ENCODE measurements at places on chromosomes 5 and 9.

DNA sequence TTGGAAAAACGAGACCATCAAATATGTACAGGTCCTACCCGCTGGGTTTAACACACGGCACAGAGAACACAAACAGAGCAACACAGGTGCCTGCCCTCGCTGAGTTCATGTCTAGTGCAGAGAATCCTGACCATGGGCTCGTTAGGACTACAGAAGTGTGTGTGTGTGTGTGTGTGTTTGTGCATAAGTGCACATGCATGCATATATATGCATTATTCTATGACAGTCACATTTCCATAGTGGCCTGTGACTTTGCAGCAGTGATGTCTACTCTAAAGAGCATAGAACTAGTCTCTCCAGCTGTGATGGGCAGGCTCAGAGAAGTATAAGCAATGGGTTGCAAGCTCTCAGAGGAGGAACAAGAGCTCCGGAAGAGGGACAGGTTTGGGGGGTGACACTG is 27.7 kb downstream of the ORM2 start:
- DNase-seq, result no peak

- DNase-seq, result no peak
Observed at GRCh38 chr5:62211405-62211804, 94.6 kb upstream of the KIF2A start.

- DNase-seq, result no peak
Observed at GRCh38 chr5:82719368-82719767, 357.8 kb downstream of the TMEM167A start.

- DNase-seq, result peak; percentile 68
Observed at GRCh38 chr5:170757182-170757601, 26.3 kb upstream of the GABRP start.

DNA sequence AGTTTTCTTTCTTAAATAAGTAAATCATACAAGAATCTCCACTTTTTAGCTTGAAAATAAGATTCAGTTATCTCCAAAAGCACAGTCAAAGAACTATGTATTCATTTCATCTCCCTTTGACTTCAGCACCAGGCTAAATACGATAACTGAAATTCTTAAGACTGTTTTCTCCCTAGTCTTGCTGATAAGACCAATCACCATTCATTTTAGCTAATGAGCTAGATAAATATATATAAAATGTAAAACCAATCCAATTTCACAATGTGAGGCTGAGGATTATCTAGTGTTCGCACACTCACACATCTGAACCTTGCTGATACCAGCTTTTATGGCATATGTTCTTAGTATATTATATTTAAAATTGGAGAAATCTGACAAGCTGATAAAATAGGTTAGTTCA is 17.3 kb upstream of the ZNF622 start:
- no peak for DNase-seq

- DNase-seq, result no peak
Observed at GRCh38 chr5:83253720-83254119, 176.4 kb downstream of the XRCC4 start.

DNA sequence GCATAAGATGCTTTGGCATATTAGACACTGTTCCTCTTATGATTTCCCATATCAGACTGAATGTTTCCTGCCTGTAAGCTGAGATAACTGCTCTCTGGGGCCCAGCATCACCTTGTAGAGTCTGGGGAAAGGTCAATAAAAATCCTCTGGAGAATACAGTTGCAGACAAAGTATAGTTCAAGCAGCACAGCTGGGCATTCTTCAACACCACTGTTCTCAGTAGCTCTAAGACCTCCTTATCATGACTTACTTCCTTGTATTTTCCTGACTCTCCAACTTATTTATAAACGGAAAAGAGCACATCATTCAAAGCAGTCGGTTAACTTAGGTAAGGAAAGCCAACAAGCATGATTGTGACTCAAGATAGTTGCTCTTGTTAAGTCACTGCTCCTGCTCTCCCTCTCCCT is 208.7 kb upstream of the RASEF start:
- DNase-seq, result no peak

DNA sequence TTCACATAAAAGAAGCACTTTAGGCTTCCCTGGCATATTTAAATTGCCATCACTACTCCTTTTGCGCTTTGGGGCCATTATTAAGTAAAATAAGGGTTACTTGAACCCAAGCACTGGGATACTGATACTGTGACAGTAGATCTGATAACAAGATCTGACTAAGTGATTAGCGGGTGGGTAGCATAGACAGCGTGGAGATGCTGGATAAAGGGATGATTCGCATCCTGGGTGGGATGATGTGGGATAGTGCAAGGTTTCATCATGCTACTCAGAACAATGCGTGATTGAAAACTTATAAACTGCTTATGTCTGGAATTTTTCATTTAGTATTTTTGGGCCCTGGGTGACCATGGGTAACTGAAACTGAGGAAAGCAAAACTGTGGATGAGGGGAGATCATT is 75.1 kb downstream of the PTTG1 start:
- no peak for DNase-seq

DNA sequence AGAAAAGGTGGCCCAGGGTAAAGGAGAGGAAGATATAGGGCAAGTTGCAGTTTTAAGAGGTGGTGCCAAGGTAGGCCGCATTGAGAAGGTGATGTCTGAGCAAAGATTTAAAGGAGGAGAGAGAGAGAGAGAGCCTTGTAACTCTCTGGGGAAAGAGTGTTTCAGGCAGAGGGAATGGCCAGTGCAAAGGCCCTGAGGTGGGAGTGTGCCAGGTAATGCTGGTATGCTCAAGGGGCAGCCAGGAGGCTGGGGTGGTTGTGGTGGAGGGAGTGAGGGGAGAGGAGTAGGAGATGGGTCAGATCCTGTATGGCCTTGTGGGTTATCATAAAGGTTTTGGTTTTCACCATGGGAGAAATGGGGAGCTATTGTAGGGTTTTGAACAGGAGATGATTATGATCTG is 9.9 kb downstream of the MCCC2 start:
- no peak for DNase-seq

DNA sequence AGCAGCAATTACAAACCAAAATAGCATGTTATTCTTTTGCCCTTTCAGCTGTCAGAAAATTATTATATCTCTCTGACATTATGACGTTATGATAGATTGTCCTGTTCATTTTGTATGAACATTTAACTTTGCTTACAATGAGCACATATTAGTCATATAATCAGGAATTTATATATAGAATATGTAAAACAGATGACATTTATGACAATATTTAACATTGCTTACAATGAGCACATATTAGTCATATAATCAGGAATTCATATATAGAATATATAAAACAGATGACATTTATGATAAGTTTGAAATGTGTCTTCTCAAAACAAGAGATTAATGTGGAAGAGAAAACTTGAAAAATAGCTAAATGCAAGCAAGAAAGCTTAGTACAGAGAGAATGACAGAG is 1180.2 kb downstream of the CDH12 start:
- no peak for DNase-seq

GRCh38 chr9:124375726-124376125 is 39.5 kb downstream of the PSMB7 start:
- no peak for DNase-seq

DNA sequence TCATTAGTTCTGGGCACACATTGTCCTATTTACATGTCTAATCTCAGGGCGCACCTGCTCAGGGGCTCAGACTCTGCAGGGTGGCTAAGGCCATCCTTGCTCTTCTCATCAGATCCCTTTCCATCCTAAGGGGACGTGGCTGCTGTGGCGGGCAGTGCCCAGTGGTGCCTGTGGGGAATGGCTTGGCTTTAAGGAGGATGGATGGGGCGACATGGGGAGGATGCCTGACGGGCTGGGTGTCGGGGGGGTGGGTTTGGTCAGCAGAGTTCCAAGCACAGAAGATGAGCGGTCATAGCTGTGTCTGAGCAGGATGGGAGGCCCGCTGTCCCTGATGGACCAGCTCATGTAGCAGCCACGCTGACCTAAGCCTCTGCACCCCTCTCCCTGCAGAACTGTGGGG is 40.9 kb upstream of the SUSD3 start:
- no peak for DNase-seq

- DNase-seq, result no peak
Observed at GRCh38 chr9:6219981-6220380, 4.4 kb downstream of the IL33 start.

DNA sequence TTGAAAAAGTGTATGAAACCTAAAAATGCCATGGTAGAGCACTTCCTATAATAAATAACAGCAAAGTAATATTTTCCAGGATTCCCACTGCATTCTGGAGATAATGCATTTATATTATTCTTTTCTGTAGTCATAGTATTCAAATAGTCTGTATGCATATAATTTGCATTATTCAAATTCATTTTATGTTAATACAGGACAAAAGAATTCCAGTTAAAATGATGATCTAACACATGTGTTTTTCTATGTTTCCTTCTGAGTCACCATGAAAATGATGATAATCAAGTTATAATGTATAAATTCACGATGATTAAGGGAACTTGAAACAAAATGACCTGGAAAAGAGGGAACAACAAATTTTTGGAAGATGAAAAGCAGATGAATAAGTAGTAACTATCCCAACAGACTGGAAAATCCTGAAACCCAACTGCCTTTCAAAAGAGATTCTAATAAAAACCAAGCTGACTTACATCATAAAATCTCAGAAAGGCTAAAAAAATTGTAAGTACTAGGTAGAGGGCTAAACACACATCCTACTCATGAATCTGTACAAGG is 358.6 kb upstream of the PAPPA start:
- no peak for DNase-seq

- no peak for DNase-seq
Observed at GRCh38 chr5:100560860-100561259, 25.7 kb downstream of the FAM174A start.

DNA sequence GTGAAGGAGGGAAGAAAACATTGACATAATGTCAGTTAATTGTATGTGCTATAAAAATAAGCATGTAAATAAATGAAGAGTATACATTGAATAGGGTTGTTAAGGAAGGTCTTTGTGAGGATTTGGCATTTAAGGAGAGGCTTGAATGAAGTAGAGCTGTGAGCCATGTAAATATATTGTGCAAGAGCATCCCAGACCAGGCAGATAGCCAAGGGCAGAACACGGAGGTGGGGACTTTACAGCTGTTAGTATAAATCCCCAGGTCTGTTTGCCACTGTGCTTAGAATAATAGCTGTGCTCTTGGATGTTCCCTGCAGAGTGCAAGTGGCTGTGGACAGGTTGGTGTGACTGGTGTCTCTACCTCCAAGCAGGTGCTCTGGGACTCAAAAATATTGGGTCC is 211.7 kb downstream of the LRRC70 start:
- no peak for DNase-seq
